ACHN (cell line): ENCODE measurements at places on chromosomes 2 and 18.

DNA sequence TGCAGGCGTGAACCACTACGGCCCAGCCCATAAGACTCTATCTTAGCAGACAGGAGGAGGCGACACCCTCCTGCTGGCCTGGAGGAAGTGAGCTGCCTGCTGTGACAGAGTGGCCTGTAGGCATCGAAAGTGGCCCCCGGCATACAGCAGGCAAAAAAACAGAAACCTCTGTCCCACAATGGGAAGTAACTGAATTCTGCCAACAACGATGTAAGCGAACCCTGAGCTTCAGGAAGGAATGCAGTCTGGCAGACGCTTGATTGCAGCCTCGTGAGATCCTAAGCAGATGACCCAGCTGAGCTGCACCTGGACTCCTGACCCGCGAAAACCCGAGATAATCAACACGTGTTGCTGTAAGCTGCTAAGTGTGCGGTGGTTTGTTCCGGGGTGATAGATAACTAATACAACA lies 13.6 kb downstream of the MRO start:
- DNase-seq: no peak

DNA sequence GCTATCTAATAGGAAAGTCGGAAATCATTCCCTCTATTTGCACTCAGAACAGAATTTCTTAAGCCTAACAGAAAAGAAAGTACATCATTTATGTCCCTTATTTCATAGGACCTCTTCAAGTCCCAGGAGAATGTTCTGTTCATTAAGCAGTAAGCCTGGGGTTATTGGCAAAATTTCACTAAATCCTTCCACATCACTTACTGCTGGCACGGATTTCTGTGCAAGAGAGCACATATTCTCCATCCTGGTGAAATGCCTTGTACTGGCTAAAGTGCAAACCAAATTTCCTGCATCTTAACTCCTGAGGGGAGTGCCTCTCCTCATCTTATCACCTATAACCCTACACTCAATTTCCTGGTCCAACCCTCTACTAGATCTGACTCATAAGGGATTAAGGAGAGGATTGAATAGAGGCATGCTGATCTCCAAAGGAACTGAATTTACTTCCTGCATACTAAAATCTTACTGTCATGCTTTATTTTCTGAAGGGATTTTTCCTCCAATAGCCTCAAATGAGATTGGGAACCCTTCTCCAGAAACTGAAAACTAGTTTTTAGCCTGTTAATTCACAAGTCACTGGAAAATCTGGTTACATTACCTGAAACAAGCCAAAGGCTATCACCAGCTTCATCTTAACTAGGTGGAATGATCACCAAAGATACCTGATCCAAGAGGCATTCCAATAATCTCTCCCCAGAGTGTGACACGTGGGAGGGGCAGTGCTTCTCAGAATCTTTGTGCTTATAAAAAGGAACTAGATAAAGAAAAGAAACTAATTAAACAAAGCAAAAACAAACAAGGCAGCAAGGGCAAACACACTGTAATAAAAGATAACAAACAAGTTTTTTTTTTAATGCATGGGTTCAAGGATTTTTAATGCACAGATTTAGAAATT lies 311.1 kb downstream of the NR4A2 start:
- no peak for DNase-seq

DNA sequence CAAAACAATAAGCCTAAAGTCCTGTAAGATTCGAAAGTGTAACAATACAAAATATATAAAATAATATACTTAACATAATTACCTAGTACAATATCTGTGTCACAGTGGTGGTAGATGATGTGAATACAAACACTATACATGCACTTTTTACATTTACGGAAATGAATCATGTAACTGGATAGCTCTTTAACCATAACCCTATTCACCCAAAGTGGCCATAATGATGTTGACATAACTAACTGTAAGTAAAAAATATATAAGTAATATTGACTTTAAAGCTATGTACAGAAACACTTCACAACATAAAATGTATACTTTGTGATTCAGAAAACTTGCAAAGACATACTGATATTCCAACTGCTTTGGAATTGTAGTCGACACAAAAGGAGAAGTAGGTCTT lies 616.9 kb upstream of the SLC8A1 start:
- DNase-seq: no peak

DNA sequence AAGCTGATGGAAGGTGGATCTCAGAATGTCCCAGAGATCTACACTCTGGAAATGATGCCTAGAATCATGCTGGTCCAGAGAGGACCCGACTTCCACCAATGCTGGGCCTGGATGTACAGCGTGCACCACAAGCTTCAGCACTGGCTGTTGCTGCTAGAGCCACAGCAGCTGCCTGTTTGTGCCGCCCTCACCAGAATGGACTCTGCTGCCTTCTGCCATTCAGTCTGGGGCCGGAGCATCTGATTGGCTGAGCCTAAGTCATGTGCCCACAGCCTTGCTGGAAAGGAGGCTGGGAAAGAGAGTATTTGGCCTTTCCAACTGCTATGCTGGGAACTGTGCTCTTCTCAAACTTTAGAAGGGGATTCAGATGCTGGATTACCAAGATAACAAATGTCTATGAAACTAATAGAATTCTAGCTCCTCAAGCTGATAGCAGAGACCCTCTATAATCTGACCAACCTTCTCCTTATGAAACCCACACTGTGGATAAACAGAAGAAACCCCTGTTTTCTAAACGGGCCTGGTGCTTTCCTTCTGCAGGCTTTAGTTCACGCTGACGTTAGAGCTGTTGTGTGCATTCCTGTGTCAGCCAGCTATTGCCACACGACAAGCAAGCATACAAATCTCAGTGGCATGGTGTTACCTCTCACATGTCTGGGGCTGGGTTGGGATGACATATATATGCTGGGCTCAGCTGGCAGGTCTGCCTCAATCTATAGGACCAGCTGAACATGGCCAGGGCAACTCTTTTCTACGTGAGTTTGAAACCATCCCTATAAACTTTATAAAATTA lies 4.1 kb upstream of the LOXHD1 start:
- DNase-seq: peak; percentile 9

- DNase-seq: no peak
Observed at GRCh38 chr18:36017232-36017631, 44.8 kb downstream of the RMP24 start.

GRCh38 chr2:101197814-101198213 lies 46.6 kb upstream of the TBC1D8 start:
- DNase-seq: no peak

GRCh38 chr2:147538821-147539220 lies 306.0 kb upstream of the ACVR2A start:
- DNase-seq: no peak

GRCh38 chr2:217412277-217412676 lies 552.4 kb upstream of the TNP1 start:
- DNase-seq: no peak

GRCh38 chr2:64562148-64562784 lies 38.1 kb downstream of the AFTPH start:
- DNase-seq: peak; percentile 63

GRCh38 chr2:175187378-175187777 lies 5.9 kb upstream of the ATP5MC3 start:
- peak; percentile 52 for DNase-seq

GRCh38 chr2:54628418-54628817 lies 95.0 kb upstream of the EML6 start:
- DNase-seq: no peak

GRCh38 chr18:48917579-48918517 lies 32.9 kb downstream of the SMAD7 start:
- DNase-seq: no peak

GRCh38 chr18:44786257-44786656 lies 105.6 kb downstream of the SETBP1 start:
- DNase-seq: no peak

DNA sequence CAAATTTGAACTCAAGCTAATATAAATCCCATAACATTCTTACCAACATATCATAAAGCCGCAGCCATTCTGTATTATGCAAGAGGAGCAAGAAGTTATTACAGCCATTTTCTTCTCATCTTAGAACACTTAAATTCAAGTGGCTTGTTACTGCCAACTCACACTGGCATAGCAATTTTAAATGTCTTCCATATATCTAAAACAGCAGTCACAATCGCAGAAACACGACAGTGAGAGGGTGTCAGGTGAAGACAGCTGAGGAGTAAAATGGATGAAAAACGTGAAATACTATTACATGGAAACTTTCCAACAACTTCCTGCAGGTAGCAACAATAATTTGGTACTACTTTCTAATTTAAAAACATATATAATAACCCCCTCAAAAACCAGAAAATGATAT lies 17.9 kb downstream of the PPP3R1 start:
- no peak for DNase-seq

- no peak for DNase-seq
Observed at GRCh38 chr2:38951766-38952165, 62.1 kb downstream of the ARHGEF33 start.

DNA sequence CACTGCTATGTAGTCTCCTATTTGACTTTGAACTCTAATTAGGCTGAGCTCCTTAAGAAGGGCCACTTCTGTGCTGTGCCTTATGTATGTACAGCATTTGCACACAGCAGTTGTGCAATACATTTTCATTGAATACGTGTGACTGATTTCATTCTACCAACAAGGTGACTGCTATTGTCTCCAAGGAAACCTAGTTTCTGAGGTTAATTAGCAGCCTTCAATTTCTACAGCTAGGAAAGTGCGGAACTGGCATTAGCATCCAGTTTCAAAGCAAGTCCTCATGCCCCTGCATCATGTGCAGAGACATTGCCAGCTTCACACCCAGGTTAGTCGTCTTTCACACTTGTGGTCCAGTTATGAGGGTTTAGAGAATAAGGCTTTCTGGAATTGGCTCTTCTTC lies 58.6 kb downstream of the NCK2 start:
- no peak for DNase-seq

DNA sequence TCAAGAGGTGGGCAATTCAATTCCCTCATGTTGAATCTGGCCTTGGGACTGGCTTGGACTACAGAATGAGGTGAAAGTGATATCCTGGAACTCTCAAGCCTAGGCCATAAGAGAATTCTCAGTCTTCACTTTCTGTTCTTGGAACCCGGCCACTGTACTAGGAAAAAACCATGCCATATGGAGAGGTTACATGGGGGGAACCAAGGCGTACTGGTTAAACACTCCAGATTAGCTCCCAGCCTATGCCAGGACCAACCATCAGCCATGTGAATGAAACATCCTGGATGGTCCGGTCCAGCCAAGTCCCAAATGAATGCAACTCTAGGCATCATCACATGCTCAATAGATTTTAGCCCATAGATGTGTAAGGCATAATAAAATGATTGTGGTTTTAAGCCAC lies 56.4 kb downstream of the ZNF385B start:
- no peak for DNase-seq

DNA sequence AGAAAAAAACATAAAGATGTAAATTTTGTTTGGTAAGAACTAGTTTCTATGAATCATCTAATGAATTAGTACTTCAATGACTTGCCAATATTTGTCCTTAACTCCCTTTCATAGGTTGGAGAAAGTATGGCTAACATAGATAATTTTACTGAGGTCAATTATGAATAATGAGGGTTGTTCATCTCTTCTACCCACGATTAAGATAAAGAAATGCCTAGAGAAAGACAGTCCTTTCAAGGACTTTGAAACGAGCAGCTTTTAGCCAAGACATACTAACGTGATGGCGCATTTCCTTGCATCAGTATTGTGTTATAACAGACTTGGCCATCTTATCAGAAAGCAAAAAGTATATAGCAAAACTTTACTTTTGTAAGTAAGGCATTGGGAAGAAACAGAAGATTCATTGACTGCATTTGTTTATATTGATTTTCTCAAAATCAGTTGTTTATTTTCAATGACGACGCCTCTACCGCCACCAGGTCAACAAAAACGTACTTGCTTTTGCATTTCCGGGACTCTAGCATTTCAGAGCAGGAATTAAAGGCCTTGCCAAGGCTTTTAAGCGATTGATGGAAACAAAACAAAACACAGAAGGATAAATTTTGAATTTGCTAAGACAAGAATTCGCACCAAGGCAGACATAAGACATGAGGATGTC lies 961 bp downstream of the RBM43 start:
- peak; percentile 47 for DNase-seq
